Activated CD4-positive, alpha-beta T cell treated with anti-CD3 and anti-CD28 coated beads, Interleukin-2, amount 10 ng/mL, durations not matched to agents 24 days and 14 days (primary cell): ENCODE measurements at places on chromosomes 11 and 22. TPM values are rescaled to one million over a fixed set of nuclear protein-coding genes. Genes with fewer than 3 reads are reported as not detected.

DNA sequence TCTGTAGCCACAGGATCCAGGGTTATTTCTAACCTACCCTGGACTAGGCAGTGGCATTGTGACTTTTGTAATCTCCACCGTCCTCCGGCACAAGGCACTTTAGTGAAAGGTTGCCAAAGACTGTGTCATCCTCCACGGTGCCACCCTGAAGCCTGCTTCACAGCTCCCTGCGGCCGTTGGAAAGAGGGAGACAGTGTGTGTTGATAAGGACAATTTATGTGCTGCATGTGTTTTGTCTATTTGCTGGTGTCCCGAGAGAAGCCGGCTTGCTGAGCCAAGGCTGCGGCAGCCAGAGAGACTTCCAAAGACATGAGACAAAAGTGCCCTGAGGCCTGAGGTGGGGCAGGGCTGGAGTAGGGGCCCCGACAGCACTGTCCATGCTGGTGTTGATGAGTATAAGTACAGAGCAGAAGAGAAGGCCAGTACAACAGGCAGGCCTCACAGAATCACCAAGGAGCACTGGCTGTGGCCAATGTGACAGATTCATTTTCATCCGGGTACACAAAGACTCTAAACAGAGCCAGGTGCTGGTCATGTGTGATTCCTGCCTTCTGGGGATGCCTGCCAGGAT, 40.9 kb downstream of the GALNT18 start:
- H3K27me3 ChIP-seq, result no peaks in the 10 kb centered on the region
- H3K4me1 ChIP-seq, result peaks cover 4% of the 10 kb centered on the region
- H3K4me3 ChIP-seq, result no peak overlapping the region
- no peak for DNase-seq

- H3K27me3 ChIP-seq, result no peaks in the 10 kb centered on the region
- no peaks in the 10 kb centered on the region for H3K36me3 ChIP-seq
- no peak overlapping the region for H3K4me3 ChIP-seq
- DNase-seq, result no peak
- H3K27ac ChIP-seq, result no peak overlapping the region
- peaks cover 4% of the 10 kb centered on the region for H3K4me1 ChIP-seq
These were observed 14.8 kb downstream of the TMPRSS13 start for GRCh38 chr11:117914398-117914761.

- no peaks in the 10 kb centered on the region for H3K36me3 ChIP-seq
- DNase-seq, result peak; percentile 67
- no peaks in the 10 kb centered on the region for H3K27me3 ChIP-seq
- no peak overlapping the region for H3K27ac ChIP-seq
- no peaks in the 10 kb centered on the region for H3K4me1 ChIP-seq
- no peak overlapping the region for H3K4me3 ChIP-seq
These were observed 96.5 kb downstream of the NXPE2 start for GRCh38 chr11:114774599-114775361.

DNA sequence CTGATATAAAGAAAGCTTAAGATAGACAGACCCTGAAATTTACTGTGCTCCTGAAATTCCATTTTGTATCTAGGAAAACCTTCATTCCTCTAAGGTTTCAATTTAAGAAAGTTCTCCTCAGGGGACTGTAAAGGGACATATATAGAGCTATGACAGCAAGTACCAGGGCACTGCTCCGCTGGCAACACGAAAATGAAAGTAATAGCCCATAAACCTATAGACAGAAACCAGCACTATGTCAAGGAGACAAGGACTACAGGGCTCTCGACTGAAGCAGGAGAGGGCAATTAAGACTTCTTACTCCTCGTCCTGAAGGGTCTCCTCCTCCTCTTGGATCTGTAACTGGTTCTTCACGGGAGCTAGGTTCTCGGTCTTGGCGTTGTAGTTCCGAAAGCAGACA, 6.9 kb downstream of the FEZ1 start:
- no peak for DNase-seq
- peaks cover 40% of the 10 kb centered on the region for H3K27me3 ChIP-seq
- H3K4me1 ChIP-seq, result peaks cover 3% of the 10 kb centered on the region
- no peak overlapping the region for H3K4me3 ChIP-seq

DNA sequence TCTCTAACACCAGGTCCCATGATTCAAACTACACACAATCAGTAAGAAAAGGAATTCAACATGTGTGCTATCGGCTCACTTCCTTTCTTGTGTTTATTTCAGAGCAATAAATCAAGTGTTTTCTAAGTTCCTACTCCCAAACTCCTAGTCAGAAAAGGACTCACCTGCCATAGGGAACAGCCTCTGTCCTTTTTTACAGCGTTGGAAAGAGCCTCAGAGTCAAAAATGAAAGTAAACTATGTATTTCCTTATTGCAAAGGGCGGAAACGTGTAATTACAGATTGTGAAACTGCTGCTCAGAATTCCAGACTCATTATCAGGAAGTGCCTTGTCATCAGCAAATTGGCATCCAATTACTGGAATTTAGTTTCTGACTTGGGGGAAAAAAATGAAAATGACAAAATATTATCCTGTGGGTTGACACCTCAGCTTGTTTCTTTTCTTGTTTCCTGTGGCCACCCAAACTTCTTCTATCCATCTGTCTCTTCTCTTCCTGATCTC, at the start of gene CASP4:
Gene CASP4 (minus strand): TSS at position 220 of the 501 bp plus-strand sequence. CDS start 49 bp downstream, at position 171.
- peak within 1 kb of the TSS; percentile 82 for H3K27ac ChIP-seq
- H3K4me1 ChIP-seq, result peaks cover 30% of the 10 kb centered on the region
- H3K36me3 ChIP-seq, result peaks cover 25% of the 10 kb centered on the region
- peak within 1 kb of the TSS; percentile 95 for H3K4me3 ChIP-seq

DNA sequence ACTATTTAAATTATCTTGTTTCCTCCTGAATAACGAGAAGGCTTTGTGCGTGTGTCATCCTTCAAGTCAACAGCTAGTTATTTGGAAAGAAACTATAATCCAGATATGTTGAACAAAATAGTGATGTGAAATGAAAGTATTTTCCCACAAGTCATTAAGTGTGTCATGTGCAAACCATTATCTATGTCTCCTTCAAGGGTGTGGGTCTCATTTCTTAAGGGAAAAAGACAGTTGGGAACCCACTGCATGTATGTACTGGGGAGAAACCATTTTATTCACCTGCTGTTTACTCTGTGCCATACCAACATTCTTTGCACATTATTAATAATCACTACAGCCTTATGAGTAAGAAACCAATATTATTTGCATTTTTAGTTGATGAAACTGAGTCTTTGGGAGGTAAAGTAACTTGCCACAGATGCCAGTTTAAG, 145.3 kb upstream of the CTSC start:
- H3K4me3 ChIP-seq, result no peak overlapping the region
- DNase-seq, result no peak
- no peak overlapping the region for H3K27ac ChIP-seq

- H3K27ac ChIP-seq, result no peak overlapping the region
- no peaks in the 10 kb centered on the region for H3K27me3 ChIP-seq
- H3K4me1 ChIP-seq, result peaks cover 9% of the 10 kb centered on the region
- peaks cover 65% of the 10 kb centered on the region for H3K36me3 ChIP-seq
- no peak overlapping the region for H3K4me3 ChIP-seq
These were observed 77.7 kb downstream of the CABIN1 start for GRCh38 chr22:24088816-24089215.

GRCh38 chr22:36796552-36797175, 20.2 kb downstream of the PVALB start:
- no peaks in the 10 kb centered on the region for H3K4me1 ChIP-seq
- DNase-seq, result no peak
- H3K36me3 ChIP-seq, result no peaks in the 10 kb centered on the region
- H3K4me3 ChIP-seq, result no peak overlapping the region
- no peak overlapping the region for H3K27ac ChIP-seq

GRCh38 chr11:94708642-94709041, 59.5 kb upstream of the AMOTL1 start:
- H3K27me3 ChIP-seq, result peaks cover 17% of the 10 kb centered on the region
- no peak overlapping the region for H3K4me3 ChIP-seq
- DNase-seq, result no peak
- H3K36me3 ChIP-seq, result no peaks in the 10 kb centered on the region
- no peak overlapping the region for H3K27ac ChIP-seq
- no peaks in the 10 kb centered on the region for H3K4me1 ChIP-seq

- H3K4me3 ChIP-seq, result no peak overlapping the region
- H3K27me3 ChIP-seq, result no peaks in the 10 kb centered on the region
- no peak for DNase-seq
- H3K36me3 ChIP-seq, result no peaks in the 10 kb centered on the region
- H3K4me1 ChIP-seq, result no peaks in the 10 kb centered on the region
These were observed 308.9 kb downstream of the NXPE2 start for GRCh38 chr11:114987186-114987760.

DNA sequence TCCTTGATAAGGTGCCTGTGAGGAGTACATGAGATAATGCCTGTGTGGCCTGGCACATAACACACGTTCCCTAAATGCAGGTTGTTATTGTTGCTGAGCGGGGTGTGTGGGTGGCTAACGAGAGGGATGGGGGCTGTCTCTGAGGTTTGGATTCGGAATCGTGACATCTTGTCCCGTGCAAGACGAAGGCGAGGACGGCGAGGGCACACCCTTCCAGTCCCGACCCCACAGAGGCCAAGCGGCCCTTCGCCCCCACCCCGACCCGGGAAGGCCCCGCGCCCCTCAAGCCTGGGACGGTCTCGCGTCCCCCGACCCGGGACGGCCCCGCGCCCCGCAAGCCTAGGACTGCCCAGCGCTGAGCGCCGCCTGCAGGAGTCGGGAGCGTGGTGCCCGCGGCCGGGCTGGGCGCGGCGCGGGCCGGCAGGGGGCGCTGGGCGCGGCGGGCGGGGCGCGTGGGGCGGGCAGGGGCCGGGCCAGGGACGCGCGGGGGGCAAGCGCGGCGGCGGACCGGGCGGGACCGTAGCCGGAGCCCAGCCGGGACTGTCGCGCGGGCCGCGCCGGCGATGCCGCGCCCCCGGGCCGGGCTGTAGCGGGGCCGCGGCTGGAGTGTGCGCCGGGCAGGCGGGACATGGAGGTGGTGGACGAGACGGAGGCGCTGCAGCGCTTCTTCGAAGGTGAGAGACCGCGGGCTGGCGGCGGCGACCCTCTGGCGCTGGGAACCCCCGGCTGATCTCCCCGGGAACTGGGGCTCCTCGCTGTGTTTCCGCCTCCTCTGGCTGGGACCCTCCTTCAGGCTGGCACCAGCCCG, at the start of gene MYRF:
Gene MYRF (plus strand): TSS at position 520 of the 808 bp plus-strand sequence. CDS start 109 bp downstream, at position 629.
- peaks cover 25% of the 10 kb centered on the region for H3K27me3 ChIP-seq
- H3K4me1 ChIP-seq, result peaks cover 10% of the 10 kb centered on the region
- H3K36me3 ChIP-seq, result no peaks in the 10 kb centered on the region
- peak within 1 kb of the TSS; percentile 75 for H3K4me3 ChIP-seq
- peak; percentile 91 for DNase-seq

The SHISAL1 gene
- not detected in 2 replicates for total RNA-seq

The OR51B2 gene
- total RNA-seq, result not detected in 2 replicates

The RHOD gene
- 0.35 TPM in 1 of 2 replicates, not detected in the other for total RNA-seq

The GANAB gene
- 251 and 257 TPM in 2 replicates for total RNA-seq
